ENCODE measurements at places on chromosomes 7 and 10.

- peak; percentile 0 for DNase-seq
Observed at GRCh38 chr10:79385392-79385795, 38.1 kb downstream of the PPIF start.

- DNase-seq, result no peak
Observed at GRCh38 chr10:6929148-6929830, 349.2 kb upstream of the PRKCQ start.

DNA sequence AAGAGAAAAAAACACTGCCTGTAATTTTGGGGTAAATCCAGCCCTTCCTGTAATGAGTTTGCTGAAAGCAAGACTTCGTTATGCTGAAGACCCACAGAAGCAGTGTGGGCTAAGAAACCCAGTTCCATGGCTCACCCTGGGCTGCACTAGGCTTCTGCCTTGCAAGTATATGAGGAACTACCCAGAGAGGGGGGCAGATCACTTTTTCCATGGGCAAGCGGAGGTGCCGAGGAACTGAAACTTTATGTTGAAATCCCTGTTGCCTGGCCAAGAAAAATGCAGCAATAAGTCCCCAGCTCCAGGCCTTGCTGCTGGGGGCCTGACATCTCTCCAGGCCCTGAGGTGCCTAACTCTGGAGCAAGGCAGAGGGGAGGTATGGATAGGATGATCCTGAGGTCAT, 8.5 kb downstream of the RASSF4 start:
- DNase-seq, result no peak

DNA sequence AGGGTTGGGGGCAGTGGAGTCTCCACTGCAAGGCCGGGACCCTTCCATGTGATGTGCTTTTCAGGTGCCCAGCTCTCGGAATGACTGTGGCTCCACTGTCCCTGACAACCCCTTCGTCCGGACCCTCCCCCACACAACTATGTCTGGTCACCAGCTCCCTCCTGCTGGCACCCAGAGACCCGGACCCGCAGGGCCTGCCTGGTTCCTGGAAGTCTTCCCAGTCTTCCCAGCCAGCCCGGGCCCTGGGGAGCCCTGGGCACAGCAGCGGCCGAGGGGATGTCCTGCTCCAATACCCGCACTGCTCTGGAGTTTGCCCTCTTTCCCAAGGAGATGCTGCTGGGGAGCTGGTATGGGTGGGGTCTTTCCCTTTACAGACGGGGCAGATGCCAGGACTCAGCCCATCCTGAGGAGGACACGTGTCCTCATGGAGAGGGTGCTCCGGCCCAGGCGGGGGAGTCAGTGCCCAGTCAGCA, 5.5 kb downstream of the ATP6V0E2 start:
- no peak for DNase-seq

DNA sequence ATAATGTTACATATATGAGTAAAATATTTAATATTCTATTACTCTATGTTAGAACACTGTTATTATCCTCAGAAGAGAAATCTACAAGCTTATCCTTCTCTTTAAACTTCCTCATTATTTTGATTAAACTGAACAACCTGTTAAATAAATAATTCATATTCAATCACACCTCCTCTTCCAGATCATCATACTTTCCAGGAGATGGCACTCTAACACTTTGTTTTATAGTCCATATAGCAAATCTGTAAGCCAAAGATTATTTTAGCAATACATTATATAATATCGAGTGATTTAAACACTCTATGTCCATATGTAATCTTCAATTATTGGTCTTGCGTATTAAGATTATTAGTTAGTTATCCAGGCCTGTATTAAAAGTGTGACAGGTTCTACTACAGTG, 694.1 kb downstream of the ANKRD7 start:
- DNase-seq, result no peak

GRCh38 chr10:98263088-98263487, 4.9 kb downstream of the LOXL4 start:
- DNase-seq, result no peak

DNA sequence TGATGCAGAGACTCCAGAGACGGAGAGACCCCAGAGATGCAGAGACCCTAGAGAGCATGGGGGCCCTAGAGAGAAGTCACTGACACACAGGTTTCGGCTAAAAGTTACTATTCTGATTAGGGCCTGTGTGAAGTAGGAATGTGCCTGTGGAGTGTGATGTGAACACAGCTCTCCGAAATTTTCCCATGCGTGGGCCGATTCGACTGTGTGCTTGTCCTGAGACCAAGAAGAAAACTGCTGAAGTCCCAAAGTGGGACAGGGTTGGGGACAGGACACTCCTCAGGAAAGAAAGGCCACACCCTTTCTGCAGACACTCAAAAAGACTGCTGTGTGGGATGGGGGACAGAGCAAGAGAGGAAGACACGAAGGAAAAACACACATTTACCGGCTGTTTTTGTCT, 533.5 kb downstream of the PTPRN2 start:
- no peak for DNase-seq

DNA sequence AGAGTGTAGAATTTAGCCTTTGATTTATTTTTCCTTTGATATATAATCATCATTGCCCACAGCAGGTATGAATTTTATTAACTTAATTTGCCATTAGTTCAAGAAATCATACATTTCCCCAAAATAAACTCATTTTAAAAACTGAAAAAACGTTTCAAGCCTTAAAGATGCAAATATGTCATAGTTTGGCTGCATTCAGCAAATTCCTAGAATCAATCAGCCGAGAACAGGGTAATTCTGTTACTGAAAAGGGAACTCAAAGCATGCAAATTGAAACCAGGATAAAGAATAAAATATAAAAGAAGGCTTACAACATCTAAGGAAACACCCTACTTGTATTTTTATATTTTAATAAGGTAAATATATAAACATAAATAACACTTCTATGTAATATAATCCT, 233.8 kb upstream of the PRKCQ start:
- DNase-seq, result no peak

Measured in activated naive CD4-positive, alpha-beta T cell treated with Interleukin-2 at 50 U/mL for 16 hours (primary cell).